ENCODE measurements at places on chromosomes 11 and 22.
A peak's percentile ranks its signal among the peaks of the same experiment; 100 is the strongest.

DNA sequence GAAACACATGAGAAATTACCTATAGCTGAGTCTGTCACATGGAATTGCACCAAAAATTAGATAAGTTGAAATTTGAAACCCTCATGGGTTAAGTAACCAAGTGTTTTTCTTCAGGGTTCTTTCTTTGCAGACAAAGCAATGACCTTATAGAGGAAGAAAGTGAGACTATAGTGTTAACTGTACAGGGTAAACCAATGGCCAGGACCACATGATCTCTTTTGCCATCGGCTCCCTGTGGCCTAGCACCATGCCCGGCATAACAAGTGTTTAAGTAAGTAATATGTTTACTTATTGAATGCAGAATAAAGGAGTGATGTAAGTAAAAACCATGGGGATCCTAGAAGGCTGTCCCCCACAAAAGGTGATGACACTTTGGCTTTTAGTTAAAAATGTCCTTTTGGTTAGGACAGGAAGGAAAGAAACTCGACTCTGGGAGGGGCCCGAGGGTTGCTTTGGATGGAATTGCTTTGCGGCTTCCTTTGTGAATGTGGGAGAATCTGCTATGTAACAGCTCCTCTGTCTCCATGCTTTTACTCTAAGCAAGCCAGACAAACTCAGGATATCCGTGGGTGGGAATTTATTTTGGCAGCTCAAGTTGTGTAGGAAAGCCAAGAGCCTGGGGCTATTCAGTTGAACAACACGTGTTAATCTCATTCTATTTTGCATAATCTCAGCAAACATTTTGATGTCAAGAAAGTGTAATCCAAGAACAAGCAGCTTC lies 454.7 kb downstream of the INSC start:
- DNase-seq, result no peak

- no peak for DNase-seq
Observed at GRCh38 chr22:23302171-23303002, 122.1 kb downstream of the BCR start.

- DNase-seq, result peak; percentile 60
Observed at GRCh38 chr11:112156956-112157766, 6.7 kb downstream of the IL18 start.

DNA sequence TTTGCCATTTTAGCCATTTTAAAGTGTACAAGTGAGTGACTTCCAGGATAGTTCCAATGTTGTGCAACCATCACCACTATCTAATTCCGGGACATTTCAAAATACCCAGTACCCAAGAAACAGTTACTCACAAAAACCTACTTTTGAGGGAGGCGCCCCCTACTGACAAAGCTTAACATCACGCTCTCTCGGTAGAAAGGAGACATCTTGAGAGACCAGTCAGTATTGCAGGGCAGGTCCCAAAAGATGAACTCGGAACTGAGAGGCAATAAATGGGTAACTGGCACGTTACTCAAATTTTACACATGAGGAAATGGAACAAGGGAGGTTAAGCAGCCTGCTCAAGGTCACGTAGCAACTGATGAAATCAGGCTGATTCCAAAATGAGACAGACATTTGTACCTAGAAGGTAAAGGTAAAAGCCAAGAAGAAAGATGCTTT lies 50.0 kb upstream of the POU2AF1 start:
- peak; percentile 68 for DNase-seq

DNA sequence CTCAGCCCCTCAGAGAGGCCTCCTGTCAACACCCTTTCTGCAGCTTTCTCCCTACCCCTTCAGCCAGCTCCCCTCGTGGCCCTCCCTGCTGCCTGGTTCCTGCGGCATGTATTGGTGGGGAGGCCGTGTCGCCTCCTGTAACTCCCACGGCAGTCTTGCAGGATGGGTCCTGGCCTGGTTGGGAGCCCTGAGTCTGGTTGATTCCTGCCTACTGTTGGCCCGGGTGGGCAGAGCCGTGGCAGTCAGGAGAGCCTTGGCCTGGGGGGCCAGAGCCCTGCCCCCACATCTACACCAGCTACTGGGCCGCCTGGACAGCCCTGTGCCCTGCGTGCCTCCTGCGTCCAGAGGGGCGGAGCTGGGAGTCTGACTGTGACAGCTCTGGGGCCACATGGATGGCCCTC lies 30.3 kb upstream of the GRAMD4 start:
- no peak for DNase-seq

DNA sequence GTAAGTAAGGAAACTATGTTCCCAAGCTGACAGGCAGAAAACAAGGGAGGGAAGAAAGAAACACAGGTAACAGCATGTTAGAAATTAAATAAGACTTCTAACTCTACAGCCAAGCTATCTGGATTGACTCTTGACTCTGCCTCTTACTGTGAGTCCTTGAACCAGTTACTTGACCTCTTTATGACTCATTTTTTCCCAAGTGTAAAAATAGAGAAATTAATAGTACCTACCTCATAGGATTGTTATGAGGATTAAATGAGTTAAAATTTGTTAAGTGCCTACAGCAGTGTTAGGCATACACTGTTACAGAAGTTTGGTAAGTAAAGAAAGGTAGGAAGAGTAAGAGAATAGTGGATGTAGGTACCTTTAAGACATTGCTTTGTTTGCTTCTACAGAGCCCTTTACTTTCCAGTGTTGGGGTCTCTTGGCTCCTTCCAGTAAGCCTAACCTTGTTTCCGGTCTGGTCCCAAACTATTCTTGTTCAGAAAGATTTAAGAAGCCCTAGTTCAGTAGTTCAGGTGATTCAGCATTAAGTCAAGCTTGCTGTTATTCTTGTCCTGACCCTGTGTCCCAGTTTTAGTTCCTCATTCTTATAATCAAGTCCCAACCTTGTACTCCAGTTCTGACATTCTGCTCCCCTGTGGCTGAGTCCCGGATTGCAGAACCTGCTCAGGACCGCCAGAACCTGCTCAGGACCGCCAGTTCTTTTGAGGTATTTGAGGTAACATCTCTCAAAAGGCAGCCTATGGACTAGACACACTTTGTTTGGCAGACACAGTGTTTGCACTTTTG lies 963.4 kb upstream of the CCDC90B start:
- no peak for DNase-seq

GRCh38 chr22:45468872-45469271 lies 33.8 kb upstream of the FBLN1 start:
- no peak for DNase-seq

DNA sequence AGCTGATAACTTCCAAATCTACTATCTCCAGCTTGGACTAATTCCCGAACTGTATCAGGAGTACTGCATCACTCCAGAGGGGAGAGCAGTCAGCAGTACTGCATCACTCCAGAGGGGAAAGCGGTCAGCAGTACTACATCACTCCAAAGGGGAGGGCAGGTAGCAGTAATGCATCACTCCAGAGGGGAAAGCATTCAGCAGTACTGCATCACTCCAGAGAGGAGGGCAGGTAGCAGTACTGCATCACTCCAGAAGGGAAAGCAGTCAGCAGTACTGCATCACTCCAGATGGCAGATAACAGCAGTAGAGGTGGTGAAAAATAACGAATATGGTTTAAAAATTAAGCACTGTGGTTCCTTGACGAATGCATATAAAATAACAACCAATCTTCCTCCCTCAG lies 8.4 kb downstream of the CWC15 start:
- DNase-seq, result no peak

DNA sequence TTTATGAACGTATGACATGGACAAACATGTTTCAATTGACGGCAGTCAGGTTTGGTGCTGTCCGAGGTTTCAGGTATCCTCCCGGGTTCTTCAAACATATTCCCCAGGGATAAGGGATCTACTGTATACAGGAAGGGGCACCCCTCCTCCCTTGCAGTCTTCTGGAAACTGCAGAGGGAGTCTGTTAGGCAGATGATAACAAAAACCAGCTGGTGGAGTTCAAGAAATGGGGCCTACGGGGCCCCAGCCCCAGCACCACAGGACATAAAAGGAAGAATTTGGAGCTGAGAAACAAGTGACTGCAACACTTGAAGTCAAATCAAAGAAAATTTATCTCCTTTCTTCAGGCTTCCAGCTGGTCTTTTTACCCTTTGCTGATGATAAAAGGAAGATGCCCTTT lies 32.1 kb downstream of the SNU13 start:
- DNase-seq, result no peak

- DNase-seq, result no peak
Observed at GRCh38 chr11:128705124-128705920, 11.4 kb downstream of the FLI1 start.

DNA sequence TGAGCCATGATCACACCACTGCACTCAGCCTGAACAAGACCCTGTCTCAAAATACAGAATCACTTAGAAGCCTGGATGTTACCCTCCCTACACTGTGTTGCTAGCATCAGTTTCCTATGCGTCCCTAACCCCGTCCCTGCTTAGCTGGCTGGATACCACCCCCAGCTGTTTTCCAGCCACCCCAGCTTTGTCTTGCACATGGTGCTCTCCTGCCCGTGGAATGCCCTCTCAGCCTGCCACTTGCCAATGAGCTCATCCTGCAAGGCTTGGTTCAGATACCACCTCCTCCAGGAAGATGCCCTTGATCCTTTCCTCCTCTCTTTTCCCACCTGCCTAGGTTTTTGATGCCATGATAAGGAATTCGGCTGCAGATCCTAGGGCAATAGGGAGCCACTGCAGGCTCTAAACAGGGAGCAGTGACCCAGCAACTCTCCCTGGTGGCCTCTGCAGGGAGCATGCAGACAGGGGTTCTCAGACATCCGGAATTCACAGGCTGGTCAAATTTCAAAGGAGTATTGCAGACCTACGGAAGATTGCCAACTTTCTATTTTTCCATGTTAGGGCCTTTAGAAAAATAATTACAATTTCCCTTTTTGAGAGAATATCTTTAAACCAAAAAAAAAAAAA lies 52.7 kb upstream of the WNT7B start:
- DNase-seq, result no peak

DNA sequence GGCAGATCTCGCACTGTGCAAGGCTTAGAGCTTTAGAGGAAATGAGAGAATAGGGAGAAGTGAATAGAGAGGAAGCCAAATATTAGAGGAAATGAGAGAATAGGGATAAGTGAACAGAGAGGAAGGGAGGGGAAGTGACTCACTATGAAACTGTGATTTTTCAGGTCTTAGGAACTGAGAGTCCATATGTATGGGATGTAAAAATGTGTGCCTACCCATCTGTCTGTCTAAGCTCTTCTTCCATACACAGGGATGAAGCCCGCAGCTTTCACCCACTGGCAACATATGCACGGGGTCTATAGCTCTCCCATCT lies 6.4 kb upstream of the CCDC86 start:
- no peak for DNase-seq

DNA sequence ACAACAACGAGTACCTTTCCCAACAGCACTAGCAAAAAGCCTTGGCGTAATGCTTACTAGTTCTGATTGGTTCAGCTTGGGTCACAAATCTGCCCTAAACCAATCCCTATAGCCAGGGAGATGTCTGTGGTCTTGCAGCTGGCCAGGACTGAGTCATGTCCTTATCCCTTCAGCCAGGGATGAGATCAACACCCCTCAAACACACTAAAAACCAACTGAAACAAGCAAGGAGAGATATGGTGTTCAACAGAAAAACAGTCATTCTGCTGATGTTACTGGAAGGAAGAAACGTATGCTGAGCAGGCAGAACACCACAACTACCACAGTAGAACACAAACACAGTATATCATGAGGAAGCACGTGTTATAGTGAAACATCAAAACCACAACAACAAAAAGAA lies 375.6 kb downstream of the LARGE1 start:
- DNase-seq, result no peak

GRCh38 chr11:2146051-2146450 lies 6.9 kb upstream of the IGF2 start:
- no peak for DNase-seq

DNA sequence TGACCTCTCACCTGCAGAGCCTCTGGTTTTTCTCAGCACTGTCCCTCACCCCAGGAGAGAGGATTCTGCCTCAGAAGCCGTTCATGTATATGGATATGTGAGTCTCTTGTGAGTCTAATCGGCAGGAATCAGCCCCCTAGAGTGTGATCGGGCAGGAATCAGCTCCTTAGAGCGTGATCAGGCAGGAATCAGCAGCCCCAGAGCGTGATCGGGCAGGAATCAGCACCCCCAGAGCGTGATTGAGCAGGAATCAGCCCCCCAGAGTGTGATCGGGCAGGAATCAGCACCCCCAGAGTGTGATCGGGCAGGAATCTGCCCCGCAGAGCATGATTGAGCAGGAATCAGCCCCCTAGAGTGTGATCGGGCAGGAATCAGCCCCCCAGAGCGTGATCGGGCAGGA lies 80.0 kb upstream of the EIF3D start:
- no peak for DNase-seq

DNA sequence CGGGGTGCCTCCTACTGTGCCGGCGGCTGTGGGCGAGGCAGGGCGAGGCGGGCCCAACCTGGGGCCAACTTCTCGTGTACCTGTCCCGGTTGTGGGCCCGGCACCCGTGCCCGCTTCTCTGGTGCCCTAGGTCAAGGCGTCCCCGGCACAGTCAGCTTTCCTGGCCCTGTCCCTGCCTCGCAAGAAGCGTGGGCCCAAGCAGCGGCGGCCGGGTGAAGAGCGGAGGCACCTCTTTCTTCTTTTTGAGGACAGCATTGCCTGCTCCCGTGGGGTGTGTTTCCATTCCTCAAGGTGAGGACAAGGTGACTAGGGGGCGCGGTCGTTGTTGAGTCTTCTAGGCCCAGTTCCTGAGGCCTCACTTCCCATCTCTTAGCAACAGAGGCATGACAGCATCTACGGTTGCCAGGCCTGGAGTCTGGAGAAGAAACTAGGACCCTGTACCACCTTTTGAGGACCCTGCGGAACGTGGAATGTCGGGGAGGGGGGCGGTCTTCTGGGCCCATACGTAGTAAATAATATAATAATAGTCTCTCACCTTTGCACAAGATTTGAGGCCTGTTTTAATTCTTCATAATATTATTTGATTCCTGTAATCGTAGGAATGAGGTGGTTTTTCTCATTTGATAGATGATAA lies 418 bp downstream of the ACO2 start:
- DNase-seq, result no peak

DNA sequence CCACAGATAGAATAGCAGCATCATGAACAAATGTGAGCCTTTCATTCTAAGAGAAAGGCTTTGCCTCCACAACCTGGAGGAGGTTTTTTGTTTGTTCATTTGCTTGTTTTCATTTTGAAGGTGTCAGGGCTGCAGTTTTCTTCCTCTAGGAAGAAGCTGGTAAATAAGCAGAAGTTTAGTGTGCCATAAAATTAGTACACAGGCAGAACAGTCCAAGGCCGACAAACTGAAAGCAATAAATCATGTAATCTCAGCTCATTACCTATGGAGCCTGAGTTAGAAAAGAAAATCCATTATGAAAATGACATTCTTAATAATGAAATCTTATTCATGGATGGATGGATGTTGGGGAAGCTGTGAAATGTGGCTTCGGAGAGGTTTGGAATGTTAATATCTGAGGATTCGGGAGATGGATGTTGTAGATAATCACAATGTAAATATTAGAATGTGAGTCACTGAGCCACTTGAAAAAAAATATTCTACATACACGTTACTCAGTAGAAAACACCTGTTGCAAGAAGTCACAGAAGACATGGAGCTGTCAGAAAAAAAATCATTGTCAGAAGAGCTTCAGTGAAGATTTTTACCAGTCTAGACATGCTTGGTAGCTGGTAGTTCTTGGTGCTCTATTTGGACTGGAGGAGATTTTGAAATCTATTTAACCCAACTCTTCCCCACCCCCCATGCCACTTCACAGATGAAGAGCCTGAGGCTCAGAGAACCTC lies 15.0 kb upstream of the ZDHHC13 start:
- DNase-seq, result no peak

- DNase-seq, result no peak
Observed at GRCh38 chr11:63847363-63847762, 8.5 kb downstream of the MARK2 start.

All from CD4-positive, alpha-beta T cell (primary cell).